ENCODE measurements at places on chromosomes 7 and 10. TPM values are rescaled to one million over a fixed set of nuclear protein-coding genes. Genes with fewer than 3 reads are reported as not detected.

MYH16 gene
- total RNA-seq: 0.23 TPM

HTRA1 gene
- total RNA-seq: 32.8 TPM

FRMPD2 gene
- total RNA-seq: not detected

TMEM176A gene
- total RNA-seq: 0.39 TPM

DNA sequence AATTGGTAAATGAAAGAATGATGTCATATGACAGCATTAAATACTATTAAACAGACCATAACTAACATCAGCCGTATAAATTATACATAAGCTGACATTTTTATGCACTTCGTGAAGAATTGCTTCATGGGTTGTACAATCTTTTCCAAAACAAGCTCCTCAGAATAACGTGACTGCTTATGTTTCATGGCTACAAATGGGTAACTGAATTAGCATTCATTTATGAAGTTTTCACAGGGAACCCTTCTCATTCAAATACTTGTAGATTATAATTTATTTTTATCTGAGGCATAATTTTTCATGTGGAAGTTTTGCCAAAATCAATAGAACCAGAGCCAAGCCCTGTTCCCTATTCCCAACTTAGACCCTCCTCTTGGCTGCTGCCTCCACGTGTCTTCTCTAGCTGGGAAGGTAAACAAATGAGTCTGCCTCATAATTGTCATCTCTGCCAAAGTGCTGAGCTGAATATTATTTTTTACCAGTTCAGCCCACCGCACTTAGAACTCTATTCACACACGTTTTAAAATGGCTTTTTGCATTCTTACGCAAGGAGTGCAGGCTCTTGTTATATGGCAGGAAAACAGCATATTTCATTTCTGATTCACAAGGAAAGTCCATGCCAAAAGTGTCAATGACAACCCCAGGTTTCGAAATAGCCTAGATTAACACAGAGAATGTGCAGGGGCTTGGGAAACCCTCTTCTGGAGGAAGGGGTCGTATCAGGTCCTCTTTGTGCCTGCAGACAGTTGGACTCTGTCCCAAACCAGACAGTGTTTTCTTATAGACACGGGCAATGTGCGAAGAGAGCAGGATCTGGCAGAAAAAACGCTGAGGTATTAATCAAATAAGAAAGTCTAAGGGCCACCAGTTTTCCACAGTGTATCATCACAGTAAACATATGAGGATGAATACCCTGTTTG is 370.7 kb upstream of the MGMT start:
- no peak for DNase-seq

- DNase-seq: no peak
These were observed 87.9 kb downstream of the VIPR2 start for GRCh38 chr7:159056737-159057136.

GRCh38 chr7:113320419-113320818 is 202.1 kb upstream of the SMIM30 start:
- DNase-seq: no peak

GRCh38 chr7:8436965-8437364 is 3.6 kb downstream of the NXPH1 start:
- DNase-seq: no peak

GRCh38 chr7:98755138-98755898 is 114.5 kb downstream of the TMEM130 start:
- DNase-seq: no peak
